ENCODE measurements at places on chromosomes 1 and 21.

- DNase-seq = no peak
These were observed 108.9 kb downstream of the NOS1AP start for GRCh38 chr1:162178432-162178831.

DNA sequence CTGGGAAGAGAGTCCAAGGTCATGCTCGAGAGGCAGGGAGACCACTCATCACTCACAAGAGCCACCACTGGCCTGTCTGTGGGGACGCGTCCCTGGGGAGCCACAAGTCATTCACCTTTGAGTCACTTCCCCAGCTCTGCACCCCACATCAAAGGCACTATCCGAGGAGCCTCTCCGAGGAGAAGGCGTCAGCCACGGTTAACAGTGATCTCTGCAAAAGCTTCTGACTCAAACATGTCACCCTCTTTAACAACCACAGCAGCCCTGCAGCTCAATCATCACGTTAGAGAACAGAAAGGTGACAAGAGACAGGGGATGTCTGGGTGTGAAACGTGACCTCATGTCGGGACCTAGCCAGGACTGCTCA is 9.0 kb downstream of the LRRC47 start:
- no peak for DNase-seq

- no peak for DNase-seq
These were observed 409.4 kb downstream of the VAV3 start for GRCh38 chr1:107555578-107555977.

DNA sequence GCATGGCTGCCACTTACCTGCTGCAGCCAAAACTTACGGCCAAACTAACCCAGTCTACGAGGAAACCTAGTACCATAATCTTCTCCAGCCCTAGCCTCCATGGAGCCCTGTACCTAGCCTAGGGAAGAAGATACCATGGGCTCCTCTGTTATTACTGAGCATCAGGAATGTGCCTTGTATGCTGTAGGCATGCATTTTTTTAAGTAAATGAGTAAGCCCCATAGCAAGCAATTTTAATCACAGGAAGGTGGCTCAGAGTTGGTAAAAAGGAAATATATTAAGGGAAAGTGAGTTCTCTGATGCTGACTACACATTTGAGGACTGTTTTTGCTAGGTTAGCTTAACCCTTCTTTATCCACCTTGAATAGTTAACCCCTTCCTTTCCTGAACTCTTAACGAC is 21.2 kb downstream of the NFASC start:
- no peak for DNase-seq

GRCh38 chr1:164765557-164765956 is 206.6 kb downstream of the PBX1 start:
- no peak for DNase-seq

GRCh38 chr1:220448217-220448616 is 79.7 kb upstream of the MARK1 start:
- no peak for DNase-seq

DNA sequence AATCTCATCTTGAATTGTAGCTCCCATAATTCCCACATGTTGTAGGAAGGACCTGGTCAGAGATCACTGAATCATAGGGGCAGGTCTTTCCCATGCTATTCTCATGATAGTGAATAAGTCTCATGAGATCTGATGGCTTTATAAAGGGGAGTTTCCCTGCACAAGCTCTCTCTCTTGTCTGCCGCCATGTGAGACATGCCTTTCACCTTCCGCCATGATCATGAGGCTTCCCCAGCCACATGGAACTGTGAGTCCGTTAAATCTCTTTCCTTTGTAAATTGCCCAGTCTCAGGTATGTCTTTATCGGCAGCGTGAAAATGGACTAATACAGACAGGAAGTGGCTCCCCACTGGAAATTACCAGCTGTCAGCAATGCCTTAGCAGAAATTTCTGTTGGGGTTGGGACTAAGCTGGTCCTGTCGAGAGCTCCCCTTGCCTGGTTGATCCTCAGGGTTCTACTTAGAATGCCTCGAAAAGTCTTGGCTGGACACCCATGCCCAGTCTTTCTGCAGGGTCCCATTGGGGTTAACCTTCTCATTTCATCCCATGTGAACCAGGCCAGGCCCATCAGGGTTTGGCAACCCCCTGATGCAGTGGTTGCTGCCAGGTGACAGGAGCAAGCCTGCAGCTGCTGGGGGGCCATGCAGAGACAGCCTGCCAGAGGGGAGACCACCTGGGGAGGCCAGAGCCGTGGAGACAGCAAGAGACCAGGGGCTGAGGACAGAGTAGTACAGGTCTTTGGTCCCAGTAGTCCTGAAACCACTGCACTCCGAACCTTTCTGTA is 2.8 kb upstream of the ABCG1 start:
- no peak for DNase-seq

DNA sequence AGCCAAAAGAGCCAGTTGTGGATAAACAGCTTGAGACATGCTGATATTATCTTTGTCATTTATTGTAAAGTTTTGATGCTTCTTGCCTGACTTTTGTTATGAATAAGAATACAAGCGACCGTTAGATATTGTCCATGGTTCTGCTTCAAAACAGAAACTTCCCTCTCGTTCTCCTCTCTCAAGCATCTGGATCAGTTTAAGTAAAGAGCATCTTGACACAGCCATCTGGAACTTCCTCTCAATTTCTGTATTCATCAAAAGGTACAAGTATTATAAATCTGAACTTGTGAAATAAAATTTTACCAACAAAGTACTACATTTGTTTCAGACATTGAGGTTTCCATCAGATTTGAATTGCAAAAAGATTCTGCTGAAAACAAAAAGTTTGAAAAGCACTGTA is 36.4 kb upstream of the CLDN14 start:
- no peak for DNase-seq

DNA sequence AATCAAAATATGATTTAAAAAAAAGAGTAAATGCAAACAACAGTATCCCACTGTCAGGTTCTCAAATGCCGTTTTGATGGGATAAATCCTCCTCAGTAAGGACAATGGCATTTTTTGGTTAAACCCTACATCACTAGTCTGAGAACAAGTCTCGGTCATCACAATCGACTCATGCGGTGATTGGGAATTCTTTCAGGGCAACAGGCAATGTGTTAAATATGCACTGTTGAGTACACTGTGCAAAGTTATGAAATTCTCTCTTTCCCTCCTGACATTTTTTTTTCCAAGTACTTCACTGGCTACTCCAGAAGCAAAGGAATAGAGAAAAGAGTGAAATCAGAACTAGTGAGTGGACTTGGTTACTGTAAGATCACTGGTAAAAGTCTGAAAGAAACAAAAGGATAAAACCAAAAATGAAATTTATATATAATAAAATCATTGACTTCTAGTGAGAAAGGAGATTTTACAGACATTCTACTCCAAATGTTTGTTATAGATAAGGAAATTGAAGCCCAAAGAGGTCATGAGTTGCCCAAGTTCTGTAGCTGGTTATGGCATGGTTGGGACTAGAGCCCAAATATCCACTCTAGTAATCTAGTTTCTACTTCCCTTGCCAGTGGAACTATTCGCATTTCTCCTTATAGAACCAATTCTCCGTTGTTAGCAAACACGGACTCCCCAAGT is 111.3 kb downstream of the TGFBR3 start:
- no peak for DNase-seq

Measured in stimulated activated CD4-positive, alpha-beta T cell treated with anti-CD3 and anti-CD28 coated beads, Interleukin-15, amount 100 ng/mL, for 48 hours (primary cell).